ENCODE measurements at places on chromosomes 6 and 20. TPM values are rescaled to one million over a fixed set of nuclear protein-coding genes. Genes with fewer than 3 reads are reported as not detected.

DNA sequence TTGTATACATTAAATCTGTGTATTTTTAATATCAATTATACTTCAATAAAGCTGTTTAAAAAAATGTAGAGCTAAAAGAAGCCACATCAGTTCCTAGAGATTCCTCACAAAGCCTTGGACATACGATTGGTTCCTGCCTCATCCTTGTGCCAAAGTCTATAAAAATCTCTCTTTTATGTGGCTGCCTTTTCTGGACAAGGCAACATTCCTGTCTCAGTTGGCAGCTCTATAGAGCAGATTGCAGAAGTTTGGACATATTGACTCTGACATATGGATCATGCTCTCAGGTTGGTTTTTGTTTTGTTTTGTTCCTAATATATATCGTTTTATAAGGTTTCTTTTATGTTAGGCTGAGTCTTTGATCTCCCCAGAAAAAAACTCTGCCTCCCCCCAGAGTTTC lies 148.9 kb downstream of the MAFB start:
- no peak for DNase-seq

GRCh38 chr20:41927655-41928054 lies 309.5 kb upstream of the CHD6 start:
- DNase-seq: no peak

GRCh38 chr6:43629104-43629504 lies at the start of gene GTPBP2:
Gene GTPBP2 (minus strand): TSS chr6:43629264. CDS start chr6:43629162, 102 bp downstream.
- peak; percentile 93 for DNase-seq

GRCh38 chr20:22836211-22836610 lies 198.9 kb upstream of the SSTR4 start:
- DNase-seq: no peak

- no peak for DNase-seq
Measured at GRCh38 chr20:33668466-33669155, 1.9 kb downstream of the ACTL10 start.

DNA sequence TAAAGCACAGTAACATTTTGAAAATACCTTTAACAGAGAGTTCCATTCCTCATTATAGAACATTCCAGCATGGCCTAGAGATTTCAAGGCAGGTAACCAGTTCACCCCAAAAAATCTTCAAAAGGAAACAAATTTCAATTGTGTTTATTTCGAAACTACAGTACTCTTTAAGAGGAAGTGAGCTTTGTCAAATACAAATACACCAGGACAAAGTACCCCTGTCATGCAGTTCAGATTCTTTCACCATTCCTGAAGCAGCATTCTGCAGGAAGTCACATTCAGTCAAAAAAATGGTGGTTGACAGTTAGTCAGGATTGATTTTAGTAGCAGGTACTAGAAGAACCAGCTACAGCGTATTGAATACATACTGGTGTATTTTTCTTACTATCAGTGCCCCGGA lies 89.6 kb upstream of the RIN2 start:
- no peak for DNase-seq

- DNase-seq: no peak
Measured at GRCh38 chr6:168347053-168347452, 27.5 kb upstream of the DACT2 start.

GRCh38 chr6:15823838-15824414 lies 161.1 kb upstream of the DTNBP1 start:
- DNase-seq: no peak

The TPD52L1 gene
- 0.15 TPM for total RNA-seq

DNA sequence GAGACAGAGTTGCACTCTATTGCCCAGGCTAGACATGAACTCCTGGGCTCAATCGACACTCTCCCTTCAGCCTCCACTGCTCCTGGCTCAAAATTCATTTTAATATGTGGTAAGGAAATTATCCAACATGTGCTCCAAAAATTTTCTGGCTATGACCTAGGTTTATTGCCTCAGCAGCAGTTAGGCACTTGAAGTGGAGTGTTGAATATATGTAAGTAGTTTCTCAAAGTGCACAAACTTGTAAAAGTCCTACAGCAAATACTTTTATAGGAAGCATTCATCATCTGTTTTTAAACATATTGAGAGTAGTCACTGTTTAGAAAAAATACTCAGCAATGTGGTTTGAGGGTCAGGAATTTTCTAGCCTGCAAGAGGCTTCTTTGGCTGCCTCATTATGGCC lies 13.2 kb downstream of the FILIP1 start:
- no peak for DNase-seq

DNA sequence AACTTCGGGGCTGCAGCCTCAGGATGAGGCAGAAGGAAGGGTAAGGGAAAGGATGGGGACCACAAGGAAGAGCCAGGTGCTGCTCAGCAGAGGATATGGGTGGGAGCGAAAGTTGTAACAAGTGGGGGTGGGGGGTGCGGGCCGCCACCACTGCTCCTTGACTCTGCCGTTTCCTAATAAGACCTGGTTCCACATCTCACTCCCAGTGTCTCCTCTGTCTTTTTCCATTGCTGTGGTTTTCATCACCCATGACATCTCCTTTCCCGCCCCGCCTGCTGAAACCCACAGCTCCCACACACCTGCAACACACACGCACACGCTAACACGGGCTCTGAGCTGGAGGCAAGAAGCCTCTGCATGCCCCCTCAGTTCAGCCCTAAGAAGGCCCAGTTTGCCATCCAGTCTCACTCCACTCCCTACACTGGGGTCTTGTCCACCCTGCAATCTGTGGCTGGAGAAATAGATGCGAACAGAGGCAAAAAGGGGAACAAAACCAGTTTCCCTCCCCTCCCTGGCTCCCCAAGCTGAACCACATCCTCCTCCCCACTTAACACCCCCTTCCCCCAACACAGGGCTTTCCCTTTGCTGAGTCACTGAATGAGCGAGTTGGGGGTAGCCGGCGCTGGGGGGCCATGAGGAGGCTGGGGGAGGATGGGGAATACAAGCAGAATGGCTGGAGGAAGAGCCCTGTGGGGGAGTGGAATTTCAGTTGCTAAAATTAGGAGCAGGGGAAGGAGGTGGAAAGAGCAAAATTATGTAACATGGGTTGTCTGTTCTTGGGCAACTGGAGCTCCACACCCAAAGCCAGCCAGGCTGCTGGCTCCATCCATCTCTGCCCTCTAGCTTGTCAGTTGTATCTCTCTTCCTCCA lies 11.5 kb downstream of the NFKBIL1 start:
- DNase-seq: peak; percentile 70

The VGLL2 gene
- not detected for total RNA-seq

GRCh38 chr6:33609528-33609927 lies 11.6 kb upstream of the ITPR3 start:
- DNase-seq: no peak

The ULBP1 gene
- not detected for total RNA-seq

- DNase-seq: no peak
Measured at GRCh38 chr20:479487-479886, 17.2 kb upstream of the TBC1D20 start.

- no peak for DNase-seq
Measured at GRCh38 chr20:3739054-3739925, 6.8 kb downstream of the HSPA12B start.

GRCh38 chr6:127119102-127120022 lies 891 bp downstream of the RSPO3 start:
- no peak for DNase-seq

Data from naive thymus-derived CD4-positive, alpha-beta T cell (primary cell).